Stimulated activated naive CD4-positive, alpha-beta T cell treated with Interleukin-2 at 50 U/mL for 16 hours (primary cell): ENCODE measurements at places on chromosomes 4 and X.

DNA sequence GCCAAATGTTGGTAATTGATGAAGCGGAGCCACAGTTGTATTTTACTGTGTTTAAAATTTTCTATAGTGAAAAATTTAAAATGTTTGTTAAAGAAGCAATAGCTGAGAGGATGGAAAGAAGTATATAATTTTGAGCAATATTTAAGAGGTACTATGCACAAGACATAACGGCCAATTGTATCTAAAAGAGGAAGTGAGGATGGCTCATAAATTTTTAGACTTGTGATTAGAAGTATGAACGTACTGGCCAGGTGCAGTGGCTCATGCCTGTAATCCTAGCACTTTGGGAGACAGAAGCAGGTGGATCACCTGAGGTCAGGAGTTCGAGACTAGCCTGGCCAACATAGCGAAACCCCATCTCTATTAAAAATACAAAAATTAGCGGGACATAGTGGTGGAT lies 12.7 kb upstream of the HHIP start:
- DNase-seq: no peak

GRCh38 chr4:110605077-110605476 lies 17.8 kb downstream of the PITX2 start:
- no peak for DNase-seq

- no peak for DNase-seq
These were observed 214.6 kb upstream of the MAB21L2 start for GRCh38 chr4:150367326-150367725.

- DNase-seq: no peak
These were observed 43.7 kb downstream of the STAG2 start for GRCh38 chrX:124005228-124005627.

DNA sequence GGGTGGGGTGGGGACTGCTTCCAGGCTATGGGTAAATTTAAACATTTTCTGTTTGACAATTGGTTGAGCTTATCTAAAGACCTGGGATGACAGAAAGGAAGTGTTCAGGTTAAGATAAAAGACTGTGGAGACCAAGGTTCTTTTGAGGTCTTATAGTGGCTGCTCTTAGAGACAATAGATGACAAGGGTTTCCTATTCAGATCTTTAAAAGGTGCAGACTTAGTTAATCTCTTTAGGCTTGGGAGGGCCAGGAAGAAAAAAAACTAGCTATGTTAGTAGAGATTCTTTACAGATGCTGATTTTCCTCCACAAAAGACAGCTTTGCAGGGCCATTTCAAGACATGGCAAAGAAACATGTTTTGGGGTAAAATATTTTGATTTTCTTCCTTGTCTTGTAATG lies 972.5 kb downstream of the CCSER1 start:
- no peak for DNase-seq

DNA sequence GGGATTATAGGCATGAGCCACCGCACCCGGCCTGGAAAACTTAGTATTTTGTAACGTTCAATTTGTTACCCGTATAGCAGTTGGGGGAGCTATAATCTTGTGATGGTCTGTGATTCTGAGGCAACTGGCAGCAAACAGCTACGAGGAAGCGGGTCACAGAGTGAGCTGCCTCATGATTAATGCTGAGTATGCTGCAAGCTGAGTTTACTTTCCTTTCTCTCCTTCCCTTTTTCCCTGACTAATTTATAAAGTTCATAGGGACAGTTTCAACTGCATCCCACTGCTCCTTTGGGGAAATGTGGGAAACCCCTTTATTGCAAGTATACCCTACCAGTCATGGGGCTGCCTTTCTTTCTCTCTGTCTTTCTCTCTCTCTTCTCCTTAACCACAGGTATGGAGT lies 17.7 kb upstream of the ELOVL6 start:
- no peak for DNase-seq

GRCh38 chr4:8585721-8586212 lies 5.6 kb downstream of the GPR78 start:
- no peak for DNase-seq

GRCh38 chr4:77433418-77433733 lies 172.2 kb upstream of the CXCL13 start:
- DNase-seq: no peak

DNA sequence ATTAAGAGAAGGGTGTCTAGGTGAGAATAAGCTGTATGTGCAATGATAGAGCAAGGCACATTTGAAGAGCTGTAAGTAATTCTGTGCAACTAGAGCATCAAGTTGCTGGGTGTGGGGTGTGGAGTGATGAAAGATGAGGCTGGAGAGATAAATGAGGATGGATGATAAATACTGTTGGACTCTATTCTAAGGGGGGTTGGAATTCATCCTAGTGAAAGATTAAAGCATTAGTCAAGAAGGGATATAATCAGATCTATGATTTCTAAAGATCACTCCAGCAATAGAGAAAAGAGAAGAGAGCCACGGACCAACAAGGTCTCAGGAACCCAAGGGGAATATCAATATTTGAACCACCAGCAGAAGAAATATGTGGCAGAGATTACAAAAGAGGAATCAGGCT lies 415.0 kb upstream of the RPS6KA3 start:
- DNase-seq: no peak

DNA sequence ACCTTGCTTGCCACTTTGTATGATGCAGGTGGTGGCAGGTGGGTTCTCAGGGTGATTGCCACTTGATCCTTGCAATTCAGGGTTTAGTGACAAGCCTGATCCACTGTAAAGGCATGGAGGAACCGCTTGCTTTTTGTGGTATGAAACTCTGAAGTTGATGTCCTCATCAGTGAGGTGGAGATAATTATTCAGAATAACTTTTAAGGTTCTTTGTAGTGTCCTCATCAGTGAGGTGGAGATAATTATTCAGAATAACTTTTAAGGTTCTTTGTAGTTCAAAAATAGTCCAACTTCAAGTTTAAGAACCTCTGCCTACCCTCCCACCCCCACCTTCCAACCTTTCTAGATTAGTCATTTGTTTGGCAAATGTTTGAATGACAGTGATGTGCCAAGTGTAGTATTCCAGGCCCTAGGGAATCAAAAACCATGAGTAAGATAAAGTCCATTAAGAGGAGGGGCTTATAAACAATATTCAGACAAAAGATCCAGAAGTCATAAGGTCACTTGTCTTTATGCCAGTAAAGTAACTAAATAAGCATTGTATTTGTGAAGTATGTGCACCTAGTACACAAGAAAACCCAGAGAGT lies 51.2 kb downstream of the DCUN1D4 start:
- no peak for DNase-seq

DNA sequence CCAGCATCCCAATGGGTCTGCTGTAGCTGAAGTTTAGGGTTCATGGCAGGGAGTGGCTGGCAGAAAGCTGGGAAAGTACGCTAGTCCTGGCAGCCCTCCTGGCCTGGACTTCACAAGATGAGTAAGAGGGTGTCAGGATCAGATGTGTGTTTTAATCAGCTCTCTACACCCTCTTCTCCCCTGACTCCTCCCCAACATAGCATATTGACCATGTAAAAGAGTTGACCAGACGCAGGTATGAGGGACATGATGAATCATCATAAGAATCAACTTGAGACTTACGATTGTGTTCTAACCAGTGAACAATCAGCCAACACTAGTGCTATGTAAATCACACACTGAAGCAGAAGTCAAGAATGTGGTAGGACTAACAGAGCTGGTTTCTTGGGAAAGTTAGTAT lies 5.3 kb downstream of the SOWAHB start:
- no peak for DNase-seq

GRCh38 chrX:150730719-150731118 lies 37.5 kb downstream of the MTMR1 start:
- DNase-seq: no peak

DNA sequence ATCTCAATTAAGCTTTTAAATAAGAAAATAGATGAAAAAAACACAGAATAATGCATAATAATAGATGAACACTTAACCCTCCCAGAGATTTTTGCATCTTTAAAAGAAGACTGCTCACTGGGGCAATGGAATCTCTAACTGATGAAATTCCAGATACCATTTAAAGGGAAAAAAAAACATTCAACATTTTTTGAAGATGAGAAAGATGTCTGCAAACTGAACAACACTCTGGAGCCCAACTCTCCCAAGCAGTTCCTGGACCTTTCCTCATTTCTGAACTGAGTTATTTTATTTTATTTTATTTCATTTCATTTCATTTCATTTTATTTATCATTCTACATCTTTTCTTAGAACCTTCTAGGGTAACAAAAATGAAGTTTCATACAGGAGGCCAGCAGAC lies 90.7 kb downstream of the CORIN start:
- no peak for DNase-seq

GRCh38 chr4:24979554-24979953 lies 51.2 kb downstream of the LGI2 start:
- no peak for DNase-seq

DNA sequence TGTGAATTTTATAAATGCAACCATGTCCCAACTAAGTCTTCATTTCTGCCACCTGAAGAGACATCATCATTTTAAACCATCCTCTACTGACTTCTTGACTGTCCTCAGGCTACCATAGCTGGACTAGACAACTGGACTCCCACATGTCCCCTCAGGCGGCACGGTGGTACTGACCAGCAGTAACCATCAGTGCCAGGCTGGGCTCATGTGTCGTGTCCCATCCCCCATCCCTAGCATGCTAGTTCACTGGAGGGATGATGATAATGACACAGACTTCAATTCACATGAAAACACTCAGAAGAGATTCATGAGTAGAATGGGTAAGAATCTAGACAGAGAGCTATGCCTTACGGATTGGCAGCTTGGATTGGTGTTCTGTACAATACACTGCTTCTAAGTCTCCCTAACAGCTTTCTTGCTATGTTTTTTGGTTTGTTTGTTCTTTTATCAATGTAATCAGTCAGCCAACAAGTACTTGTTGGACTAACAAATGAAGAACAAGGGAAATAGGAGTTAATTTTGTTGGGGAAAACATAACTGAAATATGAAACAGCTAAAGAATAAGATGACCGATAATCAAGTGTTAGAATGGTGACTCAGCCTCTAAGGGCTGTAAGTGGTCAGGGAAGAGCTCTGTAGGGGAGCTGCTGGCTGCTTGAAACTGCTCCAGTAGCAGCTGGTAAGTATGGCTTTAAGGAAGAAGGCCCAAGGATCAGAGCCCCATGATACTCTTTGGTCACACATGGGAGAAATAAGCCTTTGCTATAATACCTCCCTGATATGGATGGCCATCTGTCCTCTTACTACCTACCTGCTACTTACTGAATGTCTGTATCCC lies 10.3 kb downstream of the ZDHHC9 start:
- no peak for DNase-seq

GRCh38 chr4:107825072-107825824 lies 516 bp downstream of the SGMS2 start:
- DNase-seq: no peak

DNA sequence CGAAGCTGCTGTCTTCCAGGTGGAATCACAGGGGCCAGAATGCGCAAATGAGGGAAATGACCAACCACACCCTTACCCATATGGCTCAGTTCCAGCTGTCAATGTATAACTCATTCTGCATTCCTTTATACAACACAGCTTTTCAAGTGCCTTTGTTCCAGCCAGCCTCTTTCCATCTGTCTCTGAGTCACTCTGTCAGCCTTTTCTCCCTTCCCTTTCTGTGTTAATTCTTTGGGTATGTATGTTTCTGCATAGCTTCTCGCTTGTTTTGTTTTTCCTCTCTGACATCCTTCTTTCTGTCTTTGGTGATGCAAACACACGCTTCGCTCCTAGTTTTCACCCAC lies 54.5 kb downstream of the RS1 start:
- DNase-seq: no peak

GRCh38 chrX:85109235-85109634 lies 105.6 kb downstream of the APOOL start:
- DNase-seq: no peak

DNA sequence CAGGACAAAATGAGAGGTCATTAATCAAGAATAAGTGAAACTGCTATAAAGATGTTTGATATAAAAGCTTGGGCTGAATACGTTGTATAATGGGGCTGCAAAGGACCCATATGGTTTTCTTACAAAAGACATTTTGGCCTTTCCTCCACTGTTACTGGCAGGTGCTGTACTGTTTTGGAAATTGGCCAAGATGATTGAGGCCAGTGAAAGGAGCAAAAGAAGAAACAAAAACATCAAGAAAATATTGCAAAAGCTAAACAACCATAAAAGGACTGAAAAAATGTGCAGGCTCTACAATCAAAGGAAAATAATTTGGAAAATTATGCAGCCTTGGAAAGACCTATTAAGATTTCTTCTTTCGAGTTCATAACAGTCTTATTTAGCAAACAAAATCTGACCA lies 222.2 kb upstream of the PPP1R2C start:
- no peak for DNase-seq
